Vagina (tissue), 2 donors: ENCODE measurements at places on chromosomes 11 and 22.
A peak's percentile ranks its signal among the peaks of the same experiment; 100 is the strongest.

- no peak for DNase-seq
Measured at GRCh38 chr11:65386307-65387140, at the start of gene FRMD8. FRMD8 (plus strand) TSS chr11:65386637; CDS start chr11:65387037, 400 bp downstream.

- no peak for DNase-seq
Measured at GRCh38 chr11:841981-842369, 354 bp downstream of the POLR2L start.

DNA sequence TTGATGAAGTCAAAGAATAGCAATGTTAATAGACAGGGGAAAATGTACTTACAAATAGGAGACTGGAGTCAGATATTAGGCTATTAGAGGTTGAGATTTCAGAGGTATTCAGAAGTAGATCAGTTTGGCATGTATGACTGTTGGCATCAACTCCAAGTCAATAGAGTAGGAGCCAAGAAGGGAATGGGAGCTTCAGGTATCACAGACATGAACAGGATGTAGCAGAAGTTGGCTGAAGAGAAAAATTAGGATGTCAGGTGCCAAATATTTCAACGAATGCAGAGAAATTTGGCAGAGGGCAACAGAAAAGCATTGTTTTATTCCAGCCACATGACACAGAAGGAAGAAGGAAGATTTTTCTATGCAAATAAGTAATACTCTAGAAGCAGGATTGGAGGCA, 69.7 kb downstream of the GLYATL1 start:
- DNase-seq, result no peak

- DNase-seq, result no peak
Measured at GRCh38 chr11:66328302-66329144, 7.7 kb downstream of the RIN1 start.

DNA sequence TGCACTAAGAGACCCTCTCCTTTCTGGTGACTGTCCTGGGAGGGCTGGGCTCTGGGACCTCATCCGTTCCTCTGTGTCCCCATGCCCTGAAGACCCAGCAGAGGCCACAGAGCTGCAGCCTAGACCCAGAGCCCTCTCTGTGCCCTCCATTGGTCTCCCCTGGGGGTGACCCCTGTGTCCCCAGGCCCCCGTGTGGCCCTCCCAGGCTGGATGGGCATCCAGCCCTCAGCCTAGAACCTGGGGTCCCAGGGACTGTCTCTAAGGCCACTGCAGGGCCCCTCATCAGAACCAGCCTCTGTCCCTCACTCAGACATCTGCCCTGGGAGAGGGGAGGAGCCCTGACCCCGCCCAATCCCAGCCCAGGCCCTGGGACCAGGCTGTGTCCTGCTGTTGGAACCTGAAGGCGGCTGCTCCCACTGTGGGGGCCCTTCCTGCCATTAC, 5.7 kb downstream of the IGLL1 start:
- DNase-seq, result no peak

- no peak for DNase-seq
Measured at GRCh38 chr11:34595391-34595790, 25.5 kb upstream of the EHF start.

DNA sequence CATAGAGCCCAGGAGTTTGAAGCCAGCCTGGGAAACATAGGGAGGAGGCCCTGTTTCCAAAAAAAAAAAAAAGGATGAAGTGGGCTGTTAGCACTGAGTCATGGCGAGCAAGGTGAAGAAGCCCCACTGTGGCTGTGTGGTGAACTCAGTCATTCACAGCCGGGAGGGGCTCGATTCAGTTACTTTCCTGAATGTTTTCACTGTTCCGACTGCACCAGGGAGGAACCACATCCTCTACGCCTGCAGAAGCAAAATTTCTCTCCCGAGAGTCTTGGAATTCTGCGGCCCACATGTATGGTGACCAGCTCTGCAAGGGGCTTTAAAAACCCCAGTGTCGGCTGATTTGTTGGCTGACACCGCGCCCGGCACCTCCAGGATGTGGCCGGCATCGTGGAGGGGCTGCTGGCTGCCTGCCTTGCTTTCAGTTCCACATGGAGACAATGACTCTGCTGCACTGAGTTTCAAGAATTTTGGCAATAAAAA, 27.8 kb upstream of the GRAMD4 start:
- DNase-seq, result no peak

DNA sequence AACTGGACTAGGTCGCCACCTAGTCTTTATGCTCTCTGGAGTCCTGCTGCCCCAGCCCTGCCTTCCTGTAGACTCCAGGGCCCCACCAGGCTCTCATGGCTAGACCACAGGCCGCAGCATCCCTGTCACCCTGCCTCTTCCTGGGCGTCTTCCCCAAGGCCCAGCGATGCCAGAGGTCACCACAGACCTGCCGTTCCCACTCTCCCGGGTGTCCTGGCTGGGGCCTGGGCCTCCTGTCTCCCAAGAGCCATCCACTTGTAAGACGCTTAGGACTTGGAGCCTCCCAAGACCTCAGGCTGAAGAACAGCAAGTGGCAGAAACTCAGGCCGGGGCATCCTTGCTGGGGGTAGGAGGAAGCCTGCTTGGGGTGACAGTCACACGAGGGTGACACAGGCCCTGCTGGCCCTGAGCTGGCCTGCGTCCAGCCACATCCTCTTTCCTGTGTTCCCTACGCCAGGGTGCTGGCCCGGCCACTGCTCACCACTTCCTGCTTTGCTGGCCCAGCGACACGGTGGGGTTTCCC, 2.0 kb upstream of the TCIRG1 start:
- DNase-seq, result no peak

DNA sequence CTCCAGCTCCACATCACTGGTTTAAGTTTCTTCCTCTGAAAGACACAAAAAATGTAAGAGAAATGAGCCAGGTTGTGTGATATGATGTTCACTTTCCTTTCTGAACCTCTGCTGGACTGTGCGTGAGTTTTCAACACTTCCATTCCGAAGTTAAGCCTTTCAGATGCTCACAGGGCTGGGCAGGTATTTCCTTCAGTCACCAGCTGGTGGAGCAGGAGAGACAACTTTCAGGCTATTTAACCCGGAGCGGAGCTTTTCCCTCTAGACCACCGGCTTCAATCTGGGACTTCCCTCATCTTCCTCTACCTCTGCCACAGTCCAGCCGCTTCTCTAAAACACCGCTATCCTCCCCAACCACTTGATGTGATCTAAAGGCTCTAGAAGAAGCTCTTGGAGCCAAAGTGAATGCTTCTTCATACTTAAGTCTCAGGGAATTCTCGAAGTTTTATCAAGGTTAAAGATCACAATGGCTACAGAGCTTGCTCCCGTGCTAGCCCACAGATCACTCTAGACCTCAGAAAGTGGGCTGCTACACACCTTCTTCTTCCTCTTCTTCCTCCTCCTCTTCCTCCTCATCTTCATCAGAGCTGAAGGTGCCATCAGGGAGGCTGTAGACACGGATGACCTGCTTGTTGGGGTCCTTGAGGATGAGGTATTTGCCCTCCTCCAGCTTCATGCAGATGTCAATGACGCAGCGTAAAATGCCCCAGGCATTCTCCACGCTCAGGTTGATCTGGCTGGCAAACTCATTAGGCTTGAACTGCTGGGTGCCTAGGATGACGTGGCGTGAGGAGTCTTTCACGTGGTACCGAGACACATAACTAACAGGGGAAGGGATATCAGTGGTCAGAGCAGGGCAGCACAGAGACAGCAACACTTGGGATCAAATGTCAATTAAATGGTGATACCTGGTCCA, 4.4 kb upstream of the FOXRED2 start:
- DNase-seq, result no peak

- no peak for DNase-seq
Measured at GRCh38 chr11:5092821-5093585, 23.6 kb downstream of the OR52E1 start.

GRCh38 chr22:45772743-45773142, 101.1 kb downstream of the ATXN10 start:
- DNase-seq, result no peak

DNA sequence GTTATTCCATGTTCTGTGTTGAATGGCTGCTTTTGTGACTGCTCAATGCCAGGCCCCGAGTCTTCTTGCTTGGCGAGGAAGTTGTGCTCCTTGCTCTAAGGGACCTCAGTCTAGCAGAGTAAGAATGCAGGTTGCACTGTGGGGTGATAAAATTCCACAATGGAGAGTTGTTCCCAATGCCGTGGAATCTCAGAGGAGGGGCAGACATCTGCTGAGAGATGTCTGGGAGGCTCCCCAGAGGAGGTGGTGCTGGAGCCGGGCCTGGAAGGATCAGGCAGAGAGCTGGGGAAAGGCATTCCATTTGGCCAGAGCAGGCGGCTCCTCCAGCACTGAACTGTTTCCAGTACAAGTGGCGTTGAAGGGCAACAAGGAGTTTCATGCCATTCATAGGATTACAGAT, 55.2 kb downstream of the ST3GAL4 start:
- no peak for DNase-seq

DNA sequence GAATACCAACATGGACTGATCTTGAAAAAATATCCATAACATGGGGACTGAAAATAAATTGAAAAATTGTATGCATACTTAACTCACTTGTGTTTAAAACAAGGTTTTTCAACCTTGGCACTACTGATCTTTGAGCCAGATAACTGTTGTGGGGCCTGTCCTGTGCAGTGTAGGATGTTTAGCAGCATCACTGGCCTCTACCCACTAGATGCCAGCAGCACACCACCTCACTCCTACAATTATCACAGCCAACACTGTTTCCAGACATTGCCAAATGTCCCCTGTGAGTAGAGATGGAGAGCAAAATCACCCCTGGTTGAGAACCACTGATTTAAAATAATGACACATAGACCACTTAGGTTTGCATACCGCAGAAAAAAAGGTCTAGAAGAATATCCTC, 45.0 kb upstream of the SLC1A2 start:
- DNase-seq, result no peak

- DNase-seq, result no peak
Measured at GRCh38 chr22:41976961-41977566, 7.8 kb downstream of the SEPTIN3 start.

DNA sequence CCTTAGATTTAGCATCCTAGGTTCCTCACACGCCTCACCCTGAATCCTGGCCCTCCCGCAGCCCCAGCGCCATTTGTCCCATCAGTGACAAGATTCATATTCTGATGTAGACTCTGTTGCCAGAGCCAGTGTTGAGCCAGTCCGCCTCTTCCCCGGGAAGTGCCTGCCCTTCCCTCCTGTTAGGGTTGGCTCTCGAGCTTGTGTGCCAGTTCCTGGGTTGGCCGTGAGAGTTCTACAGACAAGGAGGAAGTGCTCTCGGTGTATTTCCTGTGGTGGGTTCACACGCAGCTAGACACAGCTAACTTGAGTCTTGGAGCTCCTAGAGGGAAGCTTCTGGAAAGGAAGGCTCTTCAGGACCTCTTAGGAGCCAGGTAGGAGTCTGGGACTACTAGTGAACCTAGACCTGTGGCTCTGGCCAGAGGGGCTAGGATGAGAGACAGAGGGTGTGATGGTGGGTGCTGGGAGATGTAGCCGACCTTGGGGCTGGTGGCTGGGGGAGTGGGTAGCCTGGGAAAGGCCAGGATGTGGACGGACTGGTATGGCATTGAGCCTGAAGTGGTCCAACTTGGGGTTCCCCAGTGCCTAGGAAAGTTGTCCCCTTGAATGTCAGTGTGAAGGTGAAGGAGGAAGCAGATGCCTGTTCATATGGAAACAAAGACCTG, at the start of gene IL18BP:
Gene IL18BP, plus strand, starts transcription at position 261 of the 662 bp plus-strand sequence. CDS start 1,076 bp downstream, outside the sequence.
- DNase-seq, result no peak

DNA sequence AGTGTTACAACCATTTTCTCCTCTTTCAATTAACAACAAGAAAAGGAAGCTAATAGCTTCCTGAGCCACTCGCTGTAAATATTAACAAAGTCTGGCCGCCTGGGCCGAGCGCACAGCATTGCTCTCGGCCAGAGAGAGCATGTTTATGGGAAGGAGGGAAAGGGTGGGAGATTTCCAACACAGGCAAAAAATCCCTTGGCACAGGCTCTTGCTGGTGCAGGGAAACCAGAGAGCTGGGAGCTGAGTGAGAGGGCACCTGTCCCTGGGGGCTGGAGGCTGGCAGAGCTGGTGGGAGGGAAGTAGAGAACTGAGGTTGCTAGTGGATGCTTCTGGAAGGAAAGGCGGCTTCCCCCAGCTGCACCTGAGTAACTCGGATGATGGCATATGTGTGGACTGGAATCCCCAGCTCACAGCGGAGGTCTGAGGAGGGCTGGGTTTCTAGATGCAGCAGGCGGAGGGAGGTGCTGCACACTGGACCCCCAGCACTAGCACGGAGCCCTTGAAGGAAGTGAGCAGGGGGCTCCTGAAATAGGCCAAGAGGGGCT, 59.6 kb downstream of the FLRT1 start:
- no peak for DNase-seq

DNA sequence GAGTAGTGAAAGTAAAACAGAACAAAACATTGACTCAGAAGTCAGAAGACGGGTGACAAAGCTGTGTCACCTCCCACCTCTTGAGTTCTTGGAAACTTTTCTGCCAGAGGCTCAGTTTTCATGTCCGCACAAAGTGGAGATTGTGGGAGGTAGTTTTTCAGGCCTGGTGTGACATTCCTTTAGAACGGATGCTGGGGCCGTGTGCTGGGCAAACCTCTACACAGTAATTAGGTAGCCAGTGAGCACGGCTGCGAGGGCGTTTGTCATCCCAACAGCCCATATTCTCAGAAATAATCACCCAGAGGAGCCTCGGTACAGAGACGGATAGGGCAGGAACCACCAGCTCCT, 1054.4 kb downstream of the TBC1D22A start:
- peak; percentile 16 for DNase-seq

DNA sequence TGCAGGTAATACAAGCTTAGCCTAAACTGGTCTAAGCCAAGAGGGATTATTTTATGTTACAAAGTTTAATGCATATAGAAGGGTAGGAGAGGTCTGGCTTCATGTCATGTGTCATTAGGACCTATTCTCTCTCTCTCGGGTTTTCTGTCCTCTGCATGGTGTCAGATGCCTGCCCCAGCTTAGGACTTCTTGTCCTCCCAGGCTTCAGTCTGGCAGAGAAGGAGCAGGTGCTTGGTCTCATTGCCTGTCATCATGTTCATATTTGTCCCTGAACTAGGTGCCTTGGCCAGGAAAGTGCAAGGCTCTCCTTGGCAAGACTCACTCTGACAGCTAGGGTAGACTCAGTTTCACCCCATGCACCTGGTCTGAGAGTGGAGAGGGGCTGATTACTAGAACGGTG, 126.3 kb downstream of the ADAMTS15 start:
- no peak for DNase-seq

DNA sequence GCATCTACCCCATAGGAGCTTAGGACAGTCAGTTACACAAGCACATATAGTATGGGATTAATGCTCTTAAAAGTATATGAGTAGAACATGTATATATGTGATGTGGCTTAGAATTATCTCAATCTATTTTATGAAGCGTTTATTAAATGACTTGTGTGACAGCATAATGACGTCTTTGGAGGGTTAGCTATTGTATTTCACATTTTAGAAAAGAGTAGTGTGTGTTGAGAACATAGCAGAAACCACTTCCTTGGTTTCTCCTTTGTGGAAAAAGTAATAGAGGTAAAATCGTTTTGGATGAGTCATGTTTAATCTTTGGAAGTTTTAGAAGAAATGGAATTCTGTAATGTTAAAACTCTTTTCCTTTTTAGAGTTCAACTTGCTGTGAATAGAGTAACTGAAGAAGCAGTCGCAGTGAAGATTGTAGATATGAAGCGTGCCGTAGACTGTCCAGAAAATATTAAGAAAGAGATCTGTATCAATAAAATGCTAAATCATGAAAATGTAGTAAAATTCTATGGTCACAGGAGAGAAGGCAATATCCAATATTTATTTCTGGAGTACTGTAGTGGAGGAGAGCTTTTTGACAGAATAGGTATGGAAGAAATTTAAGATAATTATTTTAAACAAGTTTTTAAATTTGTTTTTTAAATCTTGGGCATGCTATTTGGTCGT, 2.4 kb downstream of the CHEK1 start:
- DNase-seq, result no peak

- no peak for DNase-seq
Measured at GRCh38 chr11:16985297-16985696, 28.9 kb downstream of the PLEKHA7 start.

GRCh38 chr11:46207270-46207669, 70.2 kb upstream of the CREB3L1 start:
- no peak for DNase-seq

- no peak for DNase-seq
Measured at GRCh38 chr22:47027766-47028165, 265.3 kb downstream of the TBC1D22A start.
